ENCODE measurements at places on chromosomes 3 and 15.

DNA sequence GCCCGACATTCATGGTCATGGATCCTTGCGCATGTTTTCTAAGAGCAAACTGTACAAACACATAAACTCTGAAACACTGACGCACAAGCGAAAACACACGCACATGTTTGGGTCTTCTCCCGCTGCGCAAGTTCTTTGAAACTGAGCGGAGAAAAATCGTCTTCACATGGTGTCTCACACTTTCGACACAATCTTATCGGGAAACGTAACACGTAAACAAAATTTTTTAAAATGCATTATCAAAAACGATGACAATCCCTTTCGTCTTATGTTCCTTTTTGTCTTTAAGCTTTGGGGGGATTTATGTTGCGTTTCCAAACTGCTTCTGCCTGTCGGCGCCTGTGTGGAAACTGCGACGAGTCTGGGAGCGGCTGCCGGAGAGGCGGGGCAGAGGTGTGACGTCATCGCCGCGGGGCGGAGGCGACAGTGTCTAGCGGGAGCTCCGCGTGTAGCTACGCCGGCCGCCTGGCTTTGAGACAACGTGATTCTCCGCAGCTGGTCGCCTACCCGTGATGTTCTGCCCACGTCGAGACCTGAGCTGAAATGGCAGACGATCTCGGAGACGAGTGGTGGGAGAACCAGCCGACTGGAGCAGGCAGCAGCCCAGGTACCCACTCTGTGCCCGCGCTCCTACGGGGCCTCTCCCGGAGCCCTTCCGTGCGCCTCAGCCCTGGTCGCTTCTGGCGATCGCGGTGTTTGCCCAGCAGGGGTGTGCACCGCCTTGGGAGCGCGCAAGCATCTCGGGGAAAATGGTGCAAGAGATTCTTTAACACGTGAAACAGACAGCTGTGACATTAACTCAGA, at the start of gene CMSS1:
Gene CMSS1 (plus strand): TSS at position 426 of the 804 bp plus-strand sequence.
- peak; percentile 92 for DNase-seq

- no peak for DNase-seq
Observed at GRCh38 chr3:154112146-154112852, 8.9 kb upstream of the ARHGEF26 start.

DNA sequence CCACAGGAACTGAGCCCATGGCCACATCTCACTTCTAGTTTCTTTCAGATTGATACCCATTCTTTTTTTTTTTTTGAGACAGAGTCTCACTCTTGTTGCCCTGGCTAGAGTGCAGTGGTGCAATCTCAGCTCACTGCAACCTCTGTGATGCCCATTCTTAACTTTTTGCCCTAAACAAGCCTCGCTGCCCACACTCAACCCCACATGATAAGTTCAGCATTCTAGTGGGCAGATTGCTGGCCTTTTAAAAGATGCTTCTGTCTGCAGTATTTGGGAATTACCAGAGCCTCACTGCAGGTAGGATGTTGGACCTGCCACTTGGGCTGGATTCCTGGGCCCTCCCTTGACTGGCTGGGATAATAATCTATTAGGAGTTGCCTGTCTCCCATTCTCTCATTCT, 51.0 kb downstream of the TRANK1 start:
- no peak for DNase-seq

- no peak for DNase-seq
Observed at GRCh38 chr3:148540851-148541250, 156.9 kb upstream of the AGTR1 start.

GRCh38 chr3:62870321-62870720, 4.9 kb downstream of the CADPS start:
- no peak for DNase-seq

DNA sequence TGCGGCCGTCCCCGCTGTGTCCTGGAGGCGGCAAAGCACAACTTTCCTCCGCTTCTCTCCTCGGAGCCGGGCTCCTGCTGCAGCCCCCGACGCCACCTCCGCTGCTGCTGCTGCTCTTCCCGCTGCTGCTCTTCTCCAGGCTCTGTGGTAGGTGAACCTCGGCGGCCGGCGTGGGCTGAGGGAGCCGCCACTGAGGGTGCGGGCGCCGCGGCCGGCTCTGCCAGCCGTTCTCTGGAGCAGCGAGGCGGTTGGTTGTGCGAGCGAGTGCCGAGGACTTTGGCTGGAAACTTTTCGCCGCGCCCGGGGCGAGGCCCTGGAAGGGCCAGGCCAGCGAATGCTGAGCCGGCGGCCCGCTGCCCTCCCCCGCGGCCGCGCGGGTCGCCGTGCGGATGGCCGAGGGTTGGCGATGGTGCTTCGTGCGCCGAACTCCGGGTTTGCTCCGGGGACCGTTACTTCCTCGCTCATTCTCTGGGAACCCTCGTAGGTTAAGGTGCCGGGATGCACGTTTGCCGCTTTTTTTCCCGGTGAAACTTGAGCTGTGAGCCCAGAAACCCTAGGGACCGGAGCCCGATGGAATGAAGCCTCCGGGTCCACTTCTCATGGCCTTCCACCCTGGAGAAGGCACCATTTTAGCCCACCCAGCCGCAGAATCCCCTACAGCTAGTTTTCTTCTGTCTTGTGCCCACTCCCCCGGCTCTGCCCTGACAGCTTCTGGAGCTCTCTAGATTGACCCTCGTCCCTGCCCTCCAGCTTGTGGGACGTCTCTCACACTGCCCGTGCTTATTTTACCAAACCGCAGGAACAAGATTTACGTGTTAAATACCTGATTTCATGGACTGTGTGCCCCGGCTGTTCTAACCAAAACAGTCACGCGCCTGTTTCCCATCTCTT, 660 bp downstream of the NECTIN3 start:
- peak; percentile 24 for DNase-seq

DNA sequence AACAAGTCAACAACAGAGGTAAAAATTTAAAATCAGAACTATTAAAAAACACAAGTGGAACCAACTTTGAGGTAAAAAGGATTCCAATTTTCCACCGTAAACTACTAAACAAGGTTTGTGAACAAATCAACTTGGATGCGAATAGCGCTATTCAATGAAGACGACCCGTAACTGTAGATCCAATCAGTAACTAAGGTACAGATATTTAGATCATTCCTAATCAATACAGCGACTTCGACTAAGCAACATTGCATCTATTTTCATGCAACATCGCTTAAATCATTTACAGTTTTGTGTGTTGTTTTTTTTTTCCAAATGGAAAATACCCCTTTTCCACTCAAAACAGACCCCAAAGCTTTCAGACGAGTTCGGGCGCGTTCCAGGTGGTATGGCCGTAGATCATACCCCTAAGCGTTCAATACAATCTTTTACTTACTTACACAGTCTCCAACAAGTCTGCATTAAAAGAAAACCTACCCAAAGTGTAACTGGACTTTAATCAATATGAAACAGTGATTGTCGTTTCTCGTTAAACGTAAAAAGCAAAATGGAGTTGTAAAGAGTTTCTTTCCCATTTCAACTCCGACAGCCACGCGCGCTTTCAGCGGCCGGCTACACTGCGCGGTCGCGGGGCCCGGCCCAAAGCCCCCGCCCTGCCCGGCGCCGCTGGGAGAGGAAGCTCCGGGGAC, 786 bp downstream of the RHOA start:
- DNase-seq: no peak

DNA sequence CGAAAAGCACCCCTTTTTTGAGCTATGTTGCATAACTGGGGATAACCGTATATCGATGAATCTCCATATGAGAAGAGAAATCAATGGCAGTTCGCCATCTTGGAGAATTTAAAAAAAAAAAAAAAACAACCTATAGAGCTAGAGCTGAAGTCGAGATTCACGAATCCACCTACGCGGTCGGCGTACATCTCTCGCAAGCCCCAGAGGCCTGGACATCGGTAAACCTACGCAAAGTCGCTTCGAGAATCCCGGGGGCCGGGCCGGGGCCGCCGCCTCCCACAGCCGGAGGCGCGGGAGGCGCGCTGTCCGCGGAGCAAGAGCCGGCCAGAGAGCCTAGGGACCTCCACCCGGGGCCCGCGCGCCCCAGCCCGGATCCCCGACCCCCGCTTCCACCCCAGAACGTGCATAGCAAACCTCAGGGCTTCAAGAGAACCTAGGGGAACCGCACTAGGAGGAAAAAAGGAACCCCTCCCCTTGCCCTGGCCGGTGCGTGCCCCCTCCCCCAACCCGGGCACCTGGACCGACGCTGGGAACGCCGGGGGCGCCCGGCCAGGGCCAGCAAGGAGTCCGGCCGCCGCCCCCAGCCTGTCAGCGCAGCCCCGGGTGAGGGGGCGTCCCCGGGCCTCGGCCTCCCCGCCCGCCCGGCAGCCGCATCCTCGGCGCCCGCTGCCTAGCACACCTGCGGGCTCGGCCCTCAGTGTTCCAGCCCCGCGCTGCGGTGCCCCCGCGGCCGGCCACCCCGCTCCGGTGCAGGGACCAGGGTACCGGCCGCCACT, 567 bp downstream of the PFN2 start:
- DNase-seq: peak; percentile 92

DNA sequence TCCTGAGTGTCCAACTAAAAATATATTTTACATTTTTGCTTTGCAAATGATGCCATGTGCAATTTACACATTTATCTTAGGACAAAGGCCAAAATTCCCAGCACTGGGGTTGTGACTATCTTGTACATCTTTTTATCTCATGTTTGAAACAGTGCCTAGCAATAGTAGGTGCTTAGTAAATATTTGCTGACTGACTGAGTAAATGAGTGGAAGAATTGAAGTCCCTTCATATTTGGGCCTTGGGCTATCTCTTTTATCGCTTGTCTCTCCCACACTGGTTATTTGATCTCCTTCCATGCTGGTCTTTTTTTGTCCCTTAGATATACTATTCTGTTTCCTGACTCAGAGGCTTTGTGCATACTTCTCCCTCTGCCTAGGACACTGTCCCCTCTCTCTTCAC, 213.1 kb upstream of the GOLGA6L4 start:
- DNase-seq: no peak

GRCh38 chr3:170721563-170721962, 135.7 kb upstream of the SLC7A14 start:
- DNase-seq: no peak

DNA sequence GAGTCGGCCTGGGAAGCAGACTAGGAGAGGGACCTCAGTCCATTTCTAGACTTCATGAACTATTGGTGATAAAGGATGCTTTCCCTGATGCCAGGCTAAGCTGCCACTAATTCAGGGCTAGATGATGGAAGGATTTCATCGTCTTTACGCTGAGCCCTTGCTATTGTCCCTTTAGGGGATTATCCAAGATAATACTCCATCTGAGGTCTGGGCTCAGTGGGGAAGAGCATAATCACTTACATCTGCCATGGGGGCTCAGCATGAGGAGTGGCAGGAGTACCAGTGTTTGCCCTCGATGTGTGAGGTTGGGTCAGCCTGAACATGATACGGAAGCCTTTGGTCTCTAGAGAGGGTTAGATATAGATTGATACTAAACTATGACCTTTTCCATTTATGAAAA, 47.3 kb downstream of the PTPRG start:
- no peak for DNase-seq

DNA sequence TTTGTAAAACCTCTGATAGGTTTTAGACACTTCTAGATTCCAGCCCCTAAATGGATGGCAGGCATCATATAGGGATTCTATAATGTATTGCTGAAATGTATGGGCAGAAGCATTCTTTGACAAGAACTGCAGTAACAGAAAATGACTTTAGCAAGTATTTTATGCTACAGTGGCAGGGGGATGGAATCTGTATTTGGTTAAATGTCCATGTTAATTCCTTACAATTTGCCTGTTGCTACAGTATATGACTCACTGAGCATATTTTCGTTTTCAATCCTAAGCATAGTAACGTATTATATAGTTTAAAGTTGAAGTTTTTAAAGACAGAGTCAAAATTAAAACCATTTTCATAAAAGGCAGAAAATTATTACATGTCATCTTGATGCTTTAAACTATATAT, 150.1 kb downstream of the MEX3B start:
- no peak for DNase-seq

DNA sequence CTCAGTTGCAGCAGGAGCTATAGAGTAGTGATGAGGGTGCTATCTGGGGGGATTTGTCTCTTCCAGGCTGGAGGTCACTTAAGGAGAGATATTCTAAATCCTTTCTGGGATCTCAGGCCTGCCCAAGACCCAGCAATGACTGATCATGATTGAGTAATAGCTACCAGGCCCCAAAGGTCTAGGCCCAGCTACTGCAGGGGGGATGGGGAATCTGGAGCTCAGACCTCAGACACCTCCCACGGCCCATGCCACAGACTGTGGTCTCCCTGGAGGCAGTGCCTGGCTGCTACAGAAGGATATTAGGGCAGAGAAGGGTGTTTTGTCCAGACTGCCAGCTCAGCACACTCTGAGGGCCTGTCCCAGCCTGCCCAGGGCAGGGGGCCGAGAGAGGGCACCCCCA, 6.9 kb downstream of the SLC38A3 start:
- DNase-seq: no peak

DNA sequence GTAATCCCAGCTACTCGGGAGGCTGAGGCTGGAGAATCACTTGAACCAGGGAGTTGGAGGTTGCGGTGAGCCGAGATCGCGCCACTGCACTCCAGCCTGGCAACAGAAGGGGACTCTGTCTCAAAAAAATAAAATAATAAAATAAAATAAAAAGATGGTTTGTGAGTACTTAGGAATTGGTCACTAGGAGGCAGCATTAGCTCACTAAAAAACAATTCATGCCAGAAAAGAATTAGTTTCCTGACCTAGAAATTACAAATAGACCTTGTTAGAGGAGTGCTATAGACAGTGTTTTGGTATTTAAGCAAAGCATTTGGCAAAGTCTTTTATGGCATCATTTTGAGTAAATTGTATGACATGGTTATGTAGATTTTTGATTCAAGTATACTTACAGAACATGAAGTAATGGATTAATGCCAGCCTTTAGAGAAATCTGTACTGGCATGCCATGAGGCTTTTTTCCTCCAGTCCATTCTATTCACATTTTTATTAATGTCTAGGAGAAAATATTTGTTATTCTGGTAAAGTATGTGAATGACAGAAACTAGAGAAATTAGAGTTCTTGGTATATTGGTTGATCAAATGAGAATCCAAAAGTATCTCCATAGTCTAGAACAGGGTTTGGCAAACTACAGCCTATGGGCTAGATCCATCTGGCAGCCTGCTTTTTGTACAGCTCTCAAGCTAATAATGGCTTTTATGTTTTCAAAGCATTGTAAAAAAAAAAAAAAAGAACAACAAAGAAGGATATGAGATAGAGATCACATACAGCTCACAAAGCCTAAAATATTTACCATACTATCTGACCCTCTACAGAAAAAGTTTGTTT, 81.6 kb downstream of the LRRC49 start:
- no peak for DNase-seq

DNA sequence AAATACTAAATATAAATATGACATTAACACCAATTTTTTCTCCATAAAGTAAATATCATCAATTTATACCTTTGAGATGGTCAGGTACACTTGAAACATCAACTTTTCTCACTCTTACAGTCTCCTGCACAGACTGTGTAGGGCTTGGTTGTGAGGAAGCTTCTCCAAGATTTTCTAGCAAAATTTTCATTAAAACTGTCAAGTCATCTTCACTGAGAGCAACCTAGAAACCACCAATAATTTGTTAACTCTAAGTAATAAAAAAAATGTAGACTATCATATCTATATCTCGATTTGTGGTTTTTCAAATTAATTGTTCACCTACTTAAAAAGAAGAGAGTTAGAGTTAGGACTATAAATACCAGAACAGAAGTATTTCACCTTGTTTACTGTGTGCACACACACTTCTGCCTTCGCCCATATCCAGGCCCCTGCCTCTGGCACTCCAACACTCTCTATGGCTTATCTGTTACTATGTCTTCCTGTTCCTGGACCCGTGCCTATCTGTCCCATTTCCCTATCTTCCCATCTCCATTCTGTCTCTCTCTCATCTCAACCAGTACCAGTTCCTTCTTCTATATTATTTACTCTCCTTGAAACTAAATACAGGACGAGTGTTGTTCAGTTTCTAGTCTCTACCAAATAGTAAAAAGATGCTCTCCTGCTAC, 123.6 kb downstream of the VPS13C start:
- no peak for DNase-seq

Data from right lung (tissue), 10 donors.